Naive thymus-derived CD8-positive, alpha-beta T cell (primary cell): ENCODE measurements at places on chromosomes 12 and 14.

DNA sequence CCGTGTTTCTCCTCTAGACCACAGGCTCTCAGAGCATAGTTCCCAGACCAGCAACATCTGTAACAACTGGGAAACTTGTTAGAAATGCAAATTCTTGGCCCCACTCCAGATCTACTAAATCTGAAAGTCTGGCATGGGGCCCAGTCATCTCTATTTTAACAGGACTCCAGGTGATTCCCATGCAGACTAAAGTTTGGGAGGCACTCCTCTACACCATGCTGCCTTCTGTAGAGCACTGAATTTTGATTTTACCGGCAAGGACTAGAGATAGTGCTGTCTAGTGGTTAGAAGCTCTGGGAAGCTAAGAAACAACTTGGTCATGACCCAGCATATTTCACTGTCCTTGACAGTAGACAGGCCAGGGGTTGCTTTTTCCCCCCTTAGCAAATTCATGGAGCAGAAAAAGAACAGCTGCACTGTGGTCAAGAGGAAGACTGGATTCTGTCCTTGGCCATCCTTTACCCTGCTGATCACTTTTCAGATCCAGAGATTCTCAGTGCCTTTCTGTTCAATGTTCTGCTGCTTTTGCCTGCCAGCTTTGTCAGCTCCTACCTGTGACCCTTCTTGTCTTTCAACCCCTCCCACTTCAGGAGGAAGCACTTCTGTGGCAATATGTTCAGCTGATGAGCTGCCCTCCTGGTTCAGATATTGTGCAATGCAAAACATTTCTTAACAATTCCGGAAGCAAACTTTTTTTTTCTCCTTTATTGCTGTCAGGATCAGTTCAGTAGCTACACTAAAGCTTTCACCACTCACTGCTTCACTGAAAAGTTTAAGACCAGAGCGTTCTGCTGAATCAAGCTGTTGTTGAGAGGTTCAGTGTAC, 133.8 kb upstream of the NUDT4 start:
- no peak for DNase-seq

DNA sequence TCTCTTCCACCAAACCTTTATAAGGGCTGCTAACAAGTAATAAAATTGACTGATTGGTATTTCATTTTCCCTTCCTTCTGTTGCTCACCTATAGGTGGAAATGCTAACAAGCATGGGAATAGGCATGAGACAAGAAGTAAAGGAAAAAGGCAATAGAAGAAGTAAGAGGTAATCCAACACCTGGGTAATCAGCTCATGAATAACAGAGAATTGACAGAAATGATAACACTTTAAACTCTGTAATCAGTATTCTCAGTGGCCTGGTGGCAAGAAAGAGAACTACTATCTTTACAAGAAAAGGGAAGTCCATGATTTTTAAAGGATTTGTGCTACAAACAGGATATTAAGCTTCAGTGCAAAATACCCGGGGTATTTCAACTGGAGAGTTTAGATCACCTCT, 737.8 kb downstream of the RERGL start:
- DNase-seq = no peak

DNA sequence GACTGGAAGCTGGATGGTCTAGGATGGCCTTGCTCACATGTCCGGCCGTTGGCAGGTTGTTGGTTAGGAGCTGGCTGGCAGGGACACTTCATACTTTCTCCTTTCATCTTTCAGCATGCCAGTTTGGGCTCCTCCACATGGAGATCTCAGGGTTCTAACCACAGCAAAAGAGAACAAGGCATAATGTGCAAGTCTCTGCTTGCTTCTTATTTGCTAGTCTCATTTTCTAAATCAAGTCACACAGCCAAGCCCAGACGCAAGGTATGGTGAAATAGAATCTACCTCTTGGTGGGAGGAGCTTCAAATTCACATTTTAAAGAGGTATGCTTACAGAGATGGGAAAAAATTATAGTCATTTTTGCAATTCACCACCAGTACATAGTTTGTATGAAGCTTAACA, 69.1 kb upstream of the NAP1L1 start:
- no peak for DNase-seq

DNA sequence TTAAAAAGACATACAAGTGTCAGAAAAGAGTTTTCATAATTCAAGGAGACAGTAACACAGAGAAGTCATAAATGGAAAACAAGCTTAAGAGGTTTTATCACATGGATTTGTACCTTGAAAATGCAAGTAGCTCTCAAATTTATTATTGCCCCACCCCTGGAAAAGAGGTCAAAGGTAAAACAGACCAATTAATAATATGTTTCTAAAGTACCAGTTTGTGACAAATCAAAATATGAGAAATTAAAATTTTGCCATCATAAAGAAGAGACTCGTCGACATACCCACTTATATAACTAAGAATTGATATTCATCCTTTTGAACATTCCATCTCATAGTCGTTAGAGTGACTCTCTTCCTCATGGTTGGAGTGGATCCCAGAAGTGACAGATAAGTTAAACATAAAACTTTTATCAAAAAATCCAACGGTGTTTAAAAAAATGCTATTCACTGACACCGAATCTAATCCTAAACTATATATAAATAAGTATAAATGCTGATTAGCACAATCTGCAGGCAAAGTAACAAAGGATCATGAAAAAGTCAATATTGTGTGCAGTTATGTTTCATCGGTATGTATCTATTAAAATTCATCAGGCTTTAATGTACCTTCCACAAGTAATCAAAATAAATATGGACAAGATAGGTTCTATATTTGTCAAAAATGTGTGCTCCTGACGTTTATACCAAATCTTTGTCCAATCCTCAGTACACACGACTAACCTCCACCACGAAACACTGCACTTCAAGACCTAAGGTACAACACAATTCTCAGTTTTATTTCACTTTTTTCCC, 2.3 kb downstream of the CORO1C start:
- DNase-seq = no peak

- DNase-seq = no peak
These were observed 425.4 kb downstream of the MED13L start for GRCh38 chr12:115852054-115852453.

GRCh38 chr14:88248606-88249005, 74.5 kb downstream of the KCNK10 start:
- no peak for DNase-seq

DNA sequence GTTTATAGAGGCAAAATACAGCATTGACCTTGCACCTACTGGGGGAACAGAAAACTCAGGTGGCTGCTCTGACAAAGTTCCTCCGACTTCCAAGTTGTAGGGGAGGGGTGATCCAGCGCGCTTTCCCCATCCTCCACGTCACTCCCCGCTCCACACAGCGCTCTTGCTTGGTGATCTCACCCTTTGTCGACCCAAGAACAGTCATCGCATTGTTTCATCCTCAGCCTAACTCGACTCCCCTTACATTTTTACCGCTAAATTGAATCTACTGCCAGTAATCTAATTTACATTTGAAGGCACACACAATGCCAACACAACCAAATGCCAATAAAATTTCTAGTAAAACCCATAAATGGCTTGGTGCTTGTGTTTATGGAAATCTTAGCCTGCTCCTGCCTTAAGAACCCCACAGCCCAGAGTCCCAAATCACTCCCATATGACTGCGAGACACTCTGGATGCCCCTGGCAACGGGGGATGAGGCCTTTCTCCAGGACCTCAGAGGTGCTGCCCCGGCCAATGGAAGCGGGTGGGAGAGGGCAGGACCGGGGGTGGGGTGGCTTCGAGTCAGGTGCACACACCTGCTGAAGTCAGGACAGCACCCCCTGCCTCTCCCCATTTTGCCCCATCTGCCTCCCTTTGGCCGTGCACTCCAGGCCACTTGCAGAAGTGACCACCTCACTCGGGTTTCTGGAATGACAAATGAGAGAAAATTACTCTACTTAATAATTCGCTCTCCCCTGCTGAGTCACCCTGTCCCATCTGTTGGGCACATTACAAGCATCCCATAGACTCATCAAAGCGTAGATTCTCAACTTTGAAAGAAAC, 98.2 kb upstream of the GSC start:
- no peak for DNase-seq

DNA sequence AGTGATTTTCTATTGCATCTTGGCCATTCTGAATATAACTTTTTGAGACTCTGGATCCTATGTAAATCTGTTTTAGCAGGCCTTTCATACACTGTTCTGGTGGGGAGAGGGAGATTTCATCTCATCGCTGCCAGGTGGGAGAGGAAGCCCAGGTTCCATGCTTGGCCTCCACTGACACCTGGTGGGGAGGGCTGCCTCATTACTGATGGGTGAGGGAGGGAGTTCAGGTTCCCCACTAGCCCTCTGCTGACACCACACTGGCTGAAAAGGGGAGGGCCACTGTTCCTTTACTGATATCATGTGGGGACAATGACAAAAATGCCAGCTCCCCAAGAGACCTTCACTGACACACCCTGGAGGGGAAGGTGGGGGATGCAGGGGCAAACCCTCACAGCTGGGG, 2.4 kb upstream of the GALNT8 start:
- DNase-seq = no peak

DNA sequence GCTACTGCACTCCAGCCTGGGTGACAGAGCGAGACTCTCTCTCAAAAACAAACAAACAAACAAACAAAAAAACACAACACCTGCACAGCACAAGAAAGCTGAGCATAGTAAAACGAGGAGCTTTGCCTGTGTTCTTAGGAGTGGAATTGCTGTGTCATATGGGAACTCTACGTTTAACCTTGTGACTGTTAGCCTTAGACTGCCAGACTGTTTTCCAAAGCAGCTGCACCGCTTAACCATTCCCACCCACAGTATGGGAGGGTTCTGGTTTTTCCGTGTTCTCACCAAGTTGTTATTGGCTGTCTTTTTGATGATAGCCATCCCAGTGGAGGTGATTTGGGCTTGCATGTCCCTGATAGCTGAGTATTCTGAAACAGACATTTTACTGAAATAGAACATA, 9.2 kb downstream of the WNT5B start:
- DNase-seq = no peak

DNA sequence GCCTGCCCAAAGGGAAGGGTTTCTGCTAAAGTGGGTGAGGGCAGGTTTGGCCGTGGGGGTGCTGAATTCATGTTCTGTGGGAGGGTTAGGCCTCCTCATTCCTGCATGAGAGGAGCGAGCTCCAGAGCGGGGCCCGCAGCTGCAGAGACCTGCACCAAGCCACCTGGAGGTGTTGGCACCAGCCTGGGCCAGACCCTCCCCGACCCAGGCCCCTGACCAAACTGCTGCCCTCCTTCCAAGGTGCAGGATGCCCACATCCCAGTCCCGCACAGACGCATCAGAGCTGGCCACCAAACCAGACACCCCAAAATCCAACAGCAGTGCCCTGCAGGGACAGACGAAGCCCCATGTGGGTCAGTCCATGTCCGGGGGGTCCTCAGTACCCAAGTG, 10.6 kb downstream of the ADSS1 start:
- no peak for DNase-seq

DNA sequence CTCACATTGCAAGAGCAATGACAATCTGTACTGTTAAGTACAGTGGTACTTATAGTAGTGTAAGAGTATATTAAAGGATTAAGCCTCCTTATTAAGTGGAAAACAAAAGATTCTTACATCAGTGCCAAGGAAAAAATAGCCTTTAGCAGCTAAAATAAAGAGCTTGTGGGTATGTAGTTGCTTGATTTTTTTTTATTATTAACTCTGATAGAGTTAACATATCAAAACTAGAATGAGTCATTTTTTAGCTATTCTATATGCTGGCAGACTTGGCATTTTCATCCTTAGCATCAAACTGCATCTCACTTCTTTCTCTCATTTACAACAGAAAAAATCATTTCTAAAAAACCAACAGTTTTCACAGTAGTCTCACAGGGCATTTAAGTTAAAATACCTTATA, 86.5 kb downstream of the ATP2B1 start:
- no peak for DNase-seq

GRCh38 chr14:57493467-57494181, at the start of gene CCDC198:
Gene CCDC198 (minus strand): TSS chr14:57493857. CDS start chr14:57493715, 142 bp downstream.
- no peak for DNase-seq
